Neuronal stem cell (in vitro differentiated cells): ENCODE measurements at places on chromosomes 1 and 21.

- no peak overlapping the region for H3K4me3 ChIP-seq
- H3K36me3 ChIP-seq: no peaks in the 10 kb centered on the region
- no peak for DNase-seq
These were observed 168.6 kb downstream of the HIVEP3 start for GRCh38 chr1:41749991-41750745.

- no peaks in the 10 kb centered on the region for H3K27me3 ChIP-seq
- peaks cover 38% of the 10 kb centered on the region for H3K4me1 ChIP-seq
- no peaks in the 10 kb centered on the region for H3K36me3 ChIP-seq
- H3K27ac ChIP-seq: no peak overlapping the region
These were observed 114.6 kb downstream of the AKT3 start for GRCh38 chr1:243735457-243735856.

- H3K4me1 ChIP-seq: peaks cover 6% of the 10 kb centered on the region
- H3K36me3 ChIP-seq: no peaks in the 10 kb centered on the region
- H3K4me3 ChIP-seq: no peak overlapping the region
- no peak for DNase-seq
These were observed 3.7 kb downstream of the PEF1 start for GRCh38 chr1:31640964-31641363.

DNA sequence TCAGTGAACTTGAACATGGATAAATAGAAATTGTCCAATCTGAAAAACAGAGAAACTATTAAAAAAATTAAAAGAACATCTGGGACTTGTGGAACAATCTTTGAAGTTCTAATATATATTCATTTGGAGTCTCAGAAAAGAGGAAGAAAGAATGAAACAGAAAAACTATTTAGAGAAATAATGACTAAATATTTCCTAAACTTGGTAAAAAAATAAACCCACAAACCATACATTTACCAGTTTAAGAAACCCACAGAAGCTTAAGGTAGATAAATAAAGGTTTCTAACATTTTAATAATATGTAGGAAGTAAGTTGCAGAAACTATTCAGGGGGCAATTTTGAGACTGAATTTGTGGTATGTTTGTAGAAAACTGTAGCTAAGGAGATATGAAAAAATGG, 437.8 kb downstream of the PTBP2 start:
- H3K4me3 ChIP-seq: no peak overlapping the region
- H3K4me1 ChIP-seq: no peaks in the 10 kb centered on the region
- no peaks in the 10 kb centered on the region for H3K27me3 ChIP-seq
- H3K27ac ChIP-seq: no peak overlapping the region
- DNase-seq: no peak

GRCh38 chr1:159856576-159856975, 5.9 kb downstream of the VSIG8 start:
- peaks cover 7% of the 10 kb centered on the region for H3K27me3 ChIP-seq
- DNase-seq: no peak
- H3K4me1 ChIP-seq: peaks cover 4% of the 10 kb centered on the region
- H3K4me3 ChIP-seq: no peak overlapping the region

GRCh38 chr1:53390261-53390660, 62.4 kb upstream of the LRP8 start:
- no peaks in the 10 kb centered on the region for H3K27me3 ChIP-seq
- no peaks in the 10 kb centered on the region for H3K4me1 ChIP-seq
- no peaks in the 10 kb centered on the region for H3K36me3 ChIP-seq
- H3K4me3 ChIP-seq: no peak overlapping the region
- H3K27ac ChIP-seq: no peak overlapping the region
- DNase-seq: no peak

GRCh38 chr1:43835082-43836021, 98.2 kb upstream of the ARTN start:
- DNase-seq: no peak
- H3K36me3 ChIP-seq: peaks cover 11% of the 10 kb centered on the region
- peaks cover 1% of the 10 kb centered on the region for H3K4me1 ChIP-seq
- no peaks in the 10 kb centered on the region for H3K27me3 ChIP-seq

GRCh38 chr1:205375835-205376545, 19.3 kb upstream of the KLHDC8A start:
- H3K27ac ChIP-seq: peak overlapping the region; percentile 58
- no peak overlapping the region for H3K4me3 ChIP-seq
- peaks cover 27% of the 10 kb centered on the region for H3K4me1 ChIP-seq
- no peaks in the 10 kb centered on the region for H3K27me3 ChIP-seq
- H3K36me3 ChIP-seq: no peaks in the 10 kb centered on the region

GRCh38 chr1:186073697-186074096, 301.4 kb downstream of the TPR start:
- no peaks in the 10 kb centered on the region for H3K27me3 ChIP-seq
- DNase-seq: no peak
- H3K27ac ChIP-seq: no peak overlapping the region
- no peak overlapping the region for H3K4me3 ChIP-seq
- H3K4me1 ChIP-seq: no peaks in the 10 kb centered on the region
- no peaks in the 10 kb centered on the region for H3K36me3 ChIP-seq

- H3K4me1 ChIP-seq: peaks cover 2% of the 10 kb centered on the region
- no peaks in the 10 kb centered on the region for H3K36me3 ChIP-seq
- DNase-seq: no peak
- no peak overlapping the region for H3K27ac ChIP-seq
- H3K4me3 ChIP-seq: no peak overlapping the region
These were observed 262.6 kb downstream of the SIPA1L2 start for GRCh38 chr1:232367293-232367692.

DNA sequence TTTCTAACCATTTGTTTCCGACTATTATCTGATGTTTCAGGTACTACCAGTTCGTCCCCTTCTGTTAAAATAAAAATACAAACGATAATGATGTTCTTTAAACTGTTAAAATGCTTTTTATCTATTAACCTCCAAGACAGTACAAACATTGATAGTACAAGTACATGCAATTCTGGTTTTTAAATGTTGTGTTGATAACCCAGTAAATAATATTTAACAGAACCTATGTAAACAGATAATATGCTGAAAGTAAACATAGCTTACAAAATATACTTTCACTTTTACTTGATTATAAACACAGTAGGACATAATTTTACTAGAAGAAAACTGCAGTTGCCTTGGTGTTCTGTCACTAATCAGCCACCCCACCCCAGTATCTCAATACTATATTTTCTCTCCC, 76.9 kb downstream of the COQ8A start:
- no peak overlapping the region for H3K4me3 ChIP-seq
- H3K36me3 ChIP-seq: peaks cover 4% of the 10 kb centered on the region
- H3K27me3 ChIP-seq: no peaks in the 10 kb centered on the region
- DNase-seq: no peak
- H3K4me1 ChIP-seq: no peaks in the 10 kb centered on the region

DNA sequence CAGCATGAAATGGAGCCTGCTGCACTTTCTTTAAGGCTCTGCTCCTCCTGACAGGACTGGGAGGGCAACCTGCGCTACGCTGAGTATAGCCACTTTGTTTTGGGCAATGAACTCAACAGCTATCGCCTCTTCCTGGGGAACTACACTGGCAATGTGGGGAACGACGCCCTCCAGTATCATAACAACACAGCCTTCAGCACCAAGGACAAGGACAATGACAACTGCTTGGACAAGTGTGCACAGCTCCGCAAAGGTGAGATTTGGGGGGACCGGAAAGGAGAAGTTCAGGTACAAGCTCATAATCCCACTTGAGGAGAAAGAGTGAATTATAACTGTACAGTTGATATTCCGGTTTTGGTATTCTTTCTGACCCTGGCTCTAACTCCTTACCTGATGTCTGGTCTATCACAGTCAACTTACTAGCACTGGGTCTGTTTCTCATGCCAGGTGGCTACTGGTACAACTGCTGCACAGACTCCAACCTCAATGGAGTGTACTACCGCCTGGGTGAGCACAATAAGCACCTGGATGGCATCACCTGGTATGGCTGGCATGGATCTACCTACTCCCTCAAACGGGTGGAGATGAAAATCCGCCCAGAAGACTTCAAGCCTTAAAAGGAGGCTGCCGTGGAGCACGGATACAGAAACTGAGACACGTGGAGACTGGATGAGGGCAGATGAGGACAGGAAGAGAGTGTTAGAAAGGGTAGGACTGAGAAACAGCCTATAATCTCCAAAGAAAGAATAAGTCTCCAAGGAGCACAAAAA, 5.4 kb downstream of the ANGPTL7 start:
- H3K4me3 ChIP-seq: no peak overlapping the region
- no peak for DNase-seq
- H3K4me1 ChIP-seq: peaks cover 11% of the 10 kb centered on the region
- no peak overlapping the region for H3K27ac ChIP-seq

DNA sequence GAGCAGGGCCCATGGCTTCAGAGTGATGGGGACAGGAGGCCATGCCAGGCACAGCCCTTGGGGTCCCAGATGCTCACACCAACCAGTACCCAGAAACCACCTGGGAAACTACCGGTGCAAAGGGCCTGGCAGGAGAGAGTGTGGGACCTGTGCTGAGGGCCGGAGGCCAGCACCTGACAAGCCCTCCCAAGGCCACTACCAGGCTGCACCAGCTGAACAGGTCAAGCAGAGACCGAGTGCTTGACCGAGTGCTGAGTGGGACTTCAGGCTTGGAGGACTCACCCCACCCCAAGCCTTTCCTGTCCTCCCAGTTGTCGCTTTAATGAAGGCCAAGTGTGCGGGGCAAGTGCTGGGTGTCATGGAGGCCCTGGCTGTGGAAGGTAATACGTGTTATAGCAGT, 36.5 kb downstream of the SNAP47 start:
- DNase-seq: no peak
- H3K27me3 ChIP-seq: no peaks in the 10 kb centered on the region
- H3K36me3 ChIP-seq: peaks cover 34% of the 10 kb centered on the region
- no peak overlapping the region for H3K27ac ChIP-seq

DNA sequence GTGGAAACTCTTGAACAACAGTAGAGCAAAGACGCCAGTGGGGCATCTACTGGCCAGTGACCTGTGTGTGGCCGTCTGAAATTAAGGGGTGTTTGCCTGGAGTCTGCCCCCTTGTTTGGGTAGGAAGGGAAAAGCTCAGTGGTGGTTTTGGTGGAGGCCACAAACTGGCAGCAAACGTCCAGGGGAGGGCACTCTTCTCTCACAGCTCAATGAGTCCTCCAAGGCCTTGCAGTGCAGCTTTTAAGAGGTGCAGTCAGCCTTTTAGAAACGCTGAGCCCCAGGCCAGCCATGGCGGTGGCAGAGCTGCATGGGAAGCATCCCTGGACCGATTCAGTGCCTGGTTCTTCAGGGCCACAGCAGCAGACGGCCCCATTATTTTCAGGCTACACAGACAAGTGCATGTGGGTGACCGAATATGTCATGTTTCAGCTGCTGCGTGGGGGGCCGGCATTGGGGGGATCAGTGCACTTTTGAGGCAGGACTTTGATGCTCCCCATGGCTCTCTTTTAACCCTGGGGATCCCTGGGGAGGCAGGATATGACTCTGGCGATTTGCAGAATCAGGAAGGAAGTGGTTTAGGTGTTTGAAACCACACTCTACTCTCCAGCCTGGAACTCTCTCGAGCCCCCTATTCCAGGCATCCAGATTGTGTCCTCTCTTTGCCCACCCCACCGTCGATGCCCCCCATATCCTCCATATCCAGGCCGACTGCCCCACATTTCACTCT, 414.0 kb downstream of the PRDM2 start:
- no peaks in the 10 kb centered on the region for H3K36me3 ChIP-seq
- no peaks in the 10 kb centered on the region for H3K27me3 ChIP-seq
- H3K4me3 ChIP-seq: no peak overlapping the region
- no peaks in the 10 kb centered on the region for H3K4me1 ChIP-seq

DNA sequence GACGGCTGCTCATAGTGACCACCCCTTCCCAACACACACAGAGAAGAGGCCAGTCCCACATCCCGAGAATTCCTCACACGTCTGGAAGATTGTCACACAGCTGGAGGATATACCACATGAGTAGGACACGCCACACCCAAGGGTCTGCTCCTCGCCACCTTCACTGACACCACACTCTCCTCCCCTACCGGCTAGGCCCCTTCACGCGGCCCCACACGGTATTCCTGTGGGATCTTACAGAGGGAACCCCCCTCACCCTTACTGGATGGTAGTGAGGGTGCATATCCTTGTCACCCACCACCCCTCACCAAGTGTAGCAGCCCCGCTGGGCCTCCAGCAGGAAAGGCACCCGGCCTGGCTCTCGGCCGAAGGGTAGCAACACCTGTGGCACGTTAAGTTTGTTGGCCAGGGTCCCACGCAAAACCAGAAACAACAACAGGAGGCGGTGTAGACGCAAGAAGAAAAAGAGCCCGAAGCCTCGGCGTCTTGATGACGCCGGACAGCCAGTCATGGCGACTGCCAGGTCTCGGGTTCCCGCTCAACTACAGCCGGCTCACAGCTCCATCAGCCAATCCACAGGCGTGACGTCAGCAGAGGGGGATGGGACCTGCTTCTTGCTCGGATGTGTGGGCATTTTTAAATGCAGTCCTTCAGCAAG, at the start of gene NUP210L:
Gene NUP210L (minus strand): TSS at position 540 of the 658 bp plus-strand sequence.
- DNase-seq: no peak
- no peaks in the 10 kb centered on the region for H3K27me3 ChIP-seq
- H3K4me3 ChIP-seq: no peak within 1 kb of the TSS
- H3K27ac ChIP-seq: no peak within 1 kb of the TSS

DNA sequence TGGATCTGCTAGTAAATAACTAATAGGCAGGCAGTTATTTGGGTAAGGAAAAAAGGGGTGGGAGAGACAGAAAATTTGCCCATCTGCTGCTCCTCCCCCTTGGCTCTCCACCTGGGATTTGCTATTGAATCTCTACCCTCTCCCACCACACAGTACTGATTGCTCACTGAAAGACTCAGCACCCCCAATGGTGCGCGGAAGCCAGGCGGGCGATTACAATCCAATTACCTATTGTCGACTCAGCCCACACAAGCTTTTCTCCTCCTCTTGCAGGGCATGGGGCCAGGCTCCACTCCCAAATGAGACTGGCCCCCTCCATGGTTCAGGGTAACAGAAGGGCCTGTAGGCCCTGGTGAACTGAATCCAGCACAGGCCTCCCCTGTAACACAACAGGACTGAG, 2.7 kb upstream of the HMGN2 start:
- peak overlapping the region; percentile 79 for H3K27ac ChIP-seq
- no peaks in the 10 kb centered on the region for H3K27me3 ChIP-seq
- no peak overlapping the region for H3K4me3 ChIP-seq
- DNase-seq: no peak
- H3K36me3 ChIP-seq: peaks cover 76% of the 10 kb centered on the region

DNA sequence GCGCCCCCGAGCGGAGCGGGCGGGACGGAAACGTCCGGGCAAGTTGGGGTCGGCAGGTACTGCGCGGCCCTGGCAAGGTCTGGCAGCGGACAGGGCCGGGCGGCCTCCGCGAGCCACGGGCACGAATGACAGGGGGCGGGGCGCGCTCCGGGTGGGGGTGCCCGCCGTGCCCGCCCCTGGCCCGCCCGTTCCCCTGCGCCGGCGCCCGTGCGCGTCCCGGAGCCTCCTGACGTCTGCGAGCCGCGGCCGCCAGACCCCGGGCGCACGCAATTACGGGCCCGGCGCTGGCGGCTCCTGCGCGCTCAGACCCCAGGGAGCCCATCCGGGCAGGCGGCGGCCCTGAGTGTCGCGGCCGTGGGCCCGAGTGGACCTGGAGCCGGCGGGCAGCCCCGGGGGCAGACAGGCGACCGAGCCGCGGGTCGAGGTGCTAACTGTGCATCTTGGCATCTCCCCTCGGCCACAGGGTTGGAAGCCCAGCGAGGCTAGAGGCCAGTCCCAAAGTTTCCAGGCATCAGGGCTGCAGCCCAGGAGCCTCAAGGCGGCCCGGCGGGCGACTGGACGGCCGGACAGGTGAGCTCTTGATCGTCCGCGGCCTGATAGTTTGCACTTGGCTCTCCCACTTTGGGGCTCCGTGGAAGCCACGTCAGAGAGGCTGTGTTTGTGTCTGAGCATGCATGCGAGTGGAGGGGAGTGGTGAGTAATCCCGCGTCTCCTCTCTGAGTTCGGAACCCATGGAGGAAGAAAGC, 918 bp downstream of the MIB2 start:
- peaks cover 11% of the 10 kb centered on the region for H3K4me1 ChIP-seq
- H3K27ac ChIP-seq: peak overlapping the region; percentile 27
- H3K4me3 ChIP-seq: peak overlapping the region; percentile 95
- H3K27me3 ChIP-seq: no peaks in the 10 kb centered on the region
- peaks cover 24% of the 10 kb centered on the region for H3K36me3 ChIP-seq
